Liver (tissue), 10 donors: ENCODE measurements at places on chromosomes 16 and 17. TPM values are rescaled to one million over a fixed set of nuclear protein-coding genes. Genes with fewer than 3 reads are reported as not detected.

DNA sequence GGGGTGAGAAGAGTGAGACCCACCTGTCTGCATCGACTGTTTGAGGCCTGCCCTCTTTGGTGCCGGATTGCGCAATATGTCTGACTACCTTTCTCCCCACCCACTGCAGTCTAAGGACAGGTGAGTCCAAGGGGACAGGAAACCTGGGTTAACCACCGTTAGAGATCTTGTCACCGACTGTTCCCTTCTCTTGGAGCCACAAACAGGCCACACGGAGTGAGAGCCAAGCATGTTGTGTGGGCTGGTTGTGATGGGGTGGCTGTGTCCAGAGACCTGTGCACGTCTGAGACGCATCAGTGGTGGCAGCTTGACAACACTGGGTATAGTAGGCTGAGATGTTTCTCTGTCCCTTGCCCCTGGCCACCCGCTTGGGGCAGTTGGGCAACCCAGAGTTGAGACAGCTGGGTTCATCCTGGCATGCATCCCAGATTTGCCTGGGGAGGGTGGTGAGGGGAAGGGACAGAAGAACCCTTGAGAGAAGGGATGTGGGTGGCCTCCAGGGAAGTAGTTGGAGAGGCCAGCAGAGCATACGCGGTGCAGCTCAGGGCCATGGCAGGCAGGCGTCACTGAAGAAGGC, 21.4 kb downstream of the MPRIP start:
- DNase-seq: no peak

- DNase-seq: peak; percentile 46
Measured at GRCh38 chr16:398561-399339, 1.8 kb downstream of the NME4 start.

DNA sequence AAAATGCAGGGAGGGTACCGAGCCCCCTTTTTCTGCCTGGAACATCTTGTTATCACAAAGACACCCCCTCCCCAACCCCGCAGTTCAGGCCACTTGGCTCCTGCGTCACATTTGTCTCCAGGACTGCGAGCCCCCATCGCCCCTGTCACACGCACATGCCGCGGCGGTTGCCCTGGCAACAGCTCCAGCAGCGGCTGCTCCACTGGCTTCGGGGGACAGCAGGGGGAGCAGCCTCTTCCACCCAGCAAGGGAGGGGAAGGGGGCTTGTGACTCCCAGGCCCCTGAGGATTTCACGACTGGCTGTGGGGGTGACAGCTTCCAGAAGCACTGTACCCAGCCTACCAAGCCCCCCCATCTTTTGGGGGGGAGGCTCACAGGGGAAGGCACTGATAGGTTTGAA, 2.6 kb downstream of the BAIAP3 start:
- DNase-seq: no peak

DNA sequence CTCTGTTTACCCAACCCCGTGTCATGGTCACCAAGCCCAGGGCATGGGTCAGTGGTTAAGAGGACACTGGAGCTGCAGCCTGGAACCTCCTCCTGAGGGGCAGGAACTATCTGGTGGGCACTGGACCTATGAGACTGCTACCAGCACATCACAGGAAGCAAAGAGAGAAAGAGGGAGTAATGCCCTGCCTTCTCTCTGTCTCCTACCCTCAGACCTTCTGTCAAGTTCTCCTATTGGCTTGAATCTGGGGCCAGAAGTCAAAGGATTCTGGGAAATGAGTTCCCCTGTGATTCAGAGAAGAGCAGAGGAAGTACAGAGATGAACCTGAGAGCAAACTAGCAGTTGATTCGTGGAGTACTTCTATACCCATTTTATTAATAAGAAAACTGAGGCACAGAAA, 123.0 kb upstream of the GNAO1 start:
- DNase-seq: no peak

DNA sequence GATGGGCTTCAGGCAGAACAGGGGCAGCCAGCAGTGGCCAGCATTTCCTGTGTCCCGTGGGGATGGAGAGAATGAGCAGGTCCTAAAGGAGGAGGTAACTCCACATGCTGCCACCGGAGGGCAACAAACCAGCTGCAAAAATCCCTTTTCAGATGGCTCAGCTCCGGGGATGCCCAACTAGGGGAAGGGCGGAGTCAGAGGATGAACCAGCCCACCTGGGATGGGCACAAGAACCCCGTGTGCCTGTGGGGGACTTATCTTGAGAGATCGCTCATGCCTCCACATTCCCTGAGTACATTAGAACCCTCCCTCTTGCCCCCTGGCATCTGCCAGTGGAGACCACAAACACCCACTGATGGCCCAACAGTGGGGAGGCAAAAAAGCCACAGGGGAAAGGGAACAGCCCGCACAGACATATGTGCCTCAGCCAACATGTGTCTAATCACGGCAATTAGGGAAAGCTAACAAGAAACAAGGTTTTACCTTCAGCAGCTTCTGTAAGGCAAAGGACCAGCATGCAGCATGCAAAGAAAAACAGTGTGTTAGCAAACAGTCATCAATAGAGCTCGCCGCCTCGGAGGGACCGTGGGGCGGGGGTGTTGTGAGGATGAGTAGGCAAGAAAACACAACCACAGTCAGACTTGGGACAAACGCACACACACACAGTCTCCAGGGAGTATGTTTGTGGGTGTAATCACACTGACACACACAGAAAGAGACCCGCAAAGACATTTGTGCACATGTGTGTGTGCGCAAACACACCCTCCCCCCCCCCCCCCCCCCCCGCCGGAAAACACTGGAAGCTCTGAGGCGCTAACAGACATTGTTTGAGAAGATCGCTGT, 64.0 kb downstream of the MYO18A start:
- DNase-seq: no peak

- DNase-seq: no peak
Measured at GRCh38 chr17:76080768-76081287, 1.8 kb downstream of the ZACN start.

- DNase-seq: no peak
Measured at GRCh38 chr17:45780921-45781320, 3.2 kb upstream of the CRHR1 start.

- no peak for DNase-seq
Measured at GRCh38 chr17:63696381-63696961, 3.5 kb downstream of the LIMD2 start.

GRCh38 chr17:55709984-55710383, 12.7 kb downstream of the TMEM100 start:
- no peak for DNase-seq

- DNase-seq: no peak
Measured at GRCh38 chr17:56870081-56870651, 36.2 kb downstream of the DGKE start.

DNA sequence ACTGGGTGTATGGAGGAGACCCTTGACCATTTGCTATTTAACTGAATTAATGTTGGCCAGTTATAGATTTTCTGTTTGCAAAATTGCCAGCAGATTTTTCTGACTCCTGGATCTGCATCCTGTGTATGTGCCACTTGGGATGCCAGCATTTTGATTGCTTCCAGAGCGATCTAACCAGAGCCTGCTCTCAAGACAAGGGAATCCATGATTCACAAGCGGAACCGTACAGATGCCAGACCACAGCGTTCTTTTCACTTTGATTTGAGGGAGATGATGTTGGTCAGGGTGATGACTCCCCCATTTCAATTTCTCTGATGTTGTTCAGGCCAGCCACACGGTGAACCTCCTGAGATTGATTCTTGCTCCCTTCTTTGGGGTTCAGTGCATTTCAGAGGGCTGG, 228.7 kb downstream of the CDH13 start:
- no peak for DNase-seq

Gene FHOD1
- total RNA-seq: 5.4 TPM

Gene FBXL20
- 8.4 TPM for total RNA-seq

Gene SLC38A8
- 0.42 TPM for total RNA-seq

Gene PPP1R1B
- total RNA-seq: 0.14 TPM
